ENCODE measurements at places on chromosomes 7 and 10.

DNA sequence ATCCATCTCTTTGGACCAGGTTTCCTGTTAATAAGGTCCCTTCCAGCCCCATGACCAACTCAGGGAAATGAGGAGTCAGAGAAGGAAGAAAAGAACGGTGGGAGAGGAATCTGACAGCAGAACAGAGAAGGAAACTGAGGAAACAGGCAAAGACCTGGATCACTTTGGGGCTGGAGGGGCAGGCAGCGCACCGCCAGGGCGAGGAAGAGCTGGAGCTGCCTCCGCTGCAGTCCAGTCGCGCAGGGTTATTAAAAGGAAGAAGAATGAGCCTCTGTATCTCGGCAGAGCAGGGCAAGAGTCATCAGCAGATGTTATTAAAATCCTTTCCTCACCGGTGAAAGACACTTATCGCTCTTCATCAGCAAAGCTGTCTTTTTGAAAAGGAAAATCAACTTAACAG is 37.7 kb upstream of the R3HCC1L start:
- DNase-seq = no peak

DNA sequence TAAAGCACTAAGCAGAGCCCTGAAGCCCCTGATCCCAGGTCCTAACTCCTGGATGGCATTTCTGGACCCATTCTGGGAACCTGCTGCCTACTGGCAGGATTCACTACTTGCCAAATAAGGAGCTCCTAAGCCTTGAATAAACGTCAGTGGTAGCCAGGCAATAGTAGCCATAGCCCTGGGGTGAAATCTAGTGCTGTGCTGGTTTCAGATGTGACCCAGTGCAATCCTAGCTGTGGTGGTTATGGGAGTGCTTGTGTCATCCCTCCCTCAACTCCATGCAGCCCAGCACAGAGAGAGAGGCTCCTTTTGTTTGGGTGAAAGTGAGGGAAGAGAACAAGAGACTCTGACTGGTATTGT is 43.7 kb downstream of the PCLO start:
- DNase-seq = no peak

GRCh38 chr7:98369726-98370125 is 31.2 kb downstream of the BAIAP2L1 start:
- DNase-seq = no peak

DNA sequence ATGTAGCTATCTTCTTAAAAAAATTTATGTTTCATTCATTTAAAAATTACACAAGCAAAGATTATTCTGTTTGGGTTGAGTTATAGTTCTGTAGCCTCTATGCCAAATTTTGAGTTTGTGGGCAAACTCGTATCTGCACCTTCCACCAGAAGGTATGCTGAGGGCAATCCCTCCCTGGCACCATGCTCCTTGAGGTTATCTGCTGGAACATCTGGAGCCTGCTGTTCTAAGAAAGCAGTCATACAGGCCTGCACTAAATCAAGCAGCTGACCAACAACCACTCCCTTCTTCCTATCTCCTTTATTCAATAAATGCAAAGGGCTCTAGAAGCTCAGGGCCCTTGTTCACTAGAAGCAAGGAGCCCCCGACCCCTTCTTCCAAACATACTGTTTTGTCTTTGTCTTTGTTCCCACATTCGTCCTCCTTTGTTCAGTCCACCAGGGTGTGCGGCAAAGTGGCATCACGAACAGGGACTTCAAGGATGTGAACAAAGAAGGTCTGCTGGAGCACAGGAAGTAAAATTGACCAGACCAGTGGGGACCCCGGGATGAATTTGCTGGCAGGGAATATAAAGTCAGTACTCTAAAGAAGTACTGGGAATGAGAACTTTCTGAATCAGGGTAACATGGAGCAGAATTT is 36.4 kb downstream of the OR13A1 start:
- no peak for DNase-seq

DNA sequence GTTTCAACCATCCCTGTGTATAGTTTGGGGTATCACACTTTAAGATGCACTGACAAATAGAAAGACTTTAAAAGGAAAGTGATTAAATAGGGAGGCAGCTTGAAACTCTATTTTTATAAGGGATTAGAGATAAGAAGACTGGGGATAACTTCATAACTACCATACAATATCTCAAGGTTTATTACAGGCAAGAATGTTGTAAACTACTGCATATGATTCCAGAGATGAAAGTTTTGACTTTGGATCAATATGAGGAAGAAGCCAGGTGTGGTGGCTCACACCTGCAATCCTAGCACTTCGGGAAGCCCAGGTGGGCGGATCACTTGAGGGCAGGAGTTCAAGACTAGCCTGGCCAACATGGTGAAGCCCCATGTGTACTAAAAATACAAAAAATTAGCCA is 96.1 kb downstream of the DNAJC1 start:
- DNase-seq = no peak

GRCh38 chr7:108147031-108147563 is 16.9 kb upstream of the LAMB4 start:
- no peak for DNase-seq

GRCh38 chr7:95321720-95322119 is 2.6 kb downstream of the PON1 start:
- no peak for DNase-seq

GRCh38 chr10:52319926-52320325 is 5.8 kb downstream of the DKK1 start:
- no peak for DNase-seq

- DNase-seq = no peak
Measured at GRCh38 chr10:119289227-119289920, 82.0 kb downstream of the GRK5 start.

DNA sequence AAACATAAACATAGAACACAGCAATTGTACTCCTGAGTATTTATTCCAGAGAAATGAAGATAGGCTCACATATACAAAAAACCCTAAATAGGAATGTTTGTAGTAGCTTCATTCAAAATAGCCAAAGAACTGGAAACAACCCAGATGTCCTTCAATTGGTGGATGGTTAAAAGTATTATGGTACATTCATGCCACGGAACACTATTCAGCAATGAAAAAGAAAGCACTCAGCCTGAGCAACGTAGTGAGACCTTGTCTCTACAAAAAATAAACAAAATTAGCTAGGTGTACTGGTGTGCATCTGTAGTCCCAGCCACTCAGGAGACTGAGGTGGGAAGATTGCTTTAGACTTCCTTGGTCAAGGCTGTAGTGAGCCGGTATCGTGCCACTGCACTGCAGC is 94.4 kb downstream of the RAPGEF5 start:
- DNase-seq = no peak

- DNase-seq = no peak
Measured at GRCh38 chr10:5735119-5735518, 50.5 kb downstream of the TASOR2 start.

GRCh38 chr7:139774376-139774775 is 3.4 kb downstream of the HIPK2 start:
- no peak for DNase-seq

GRCh38 chr10:11604865-11605650 is 6.4 kb downstream of the USP6NL start:
- DNase-seq = no peak

DNA sequence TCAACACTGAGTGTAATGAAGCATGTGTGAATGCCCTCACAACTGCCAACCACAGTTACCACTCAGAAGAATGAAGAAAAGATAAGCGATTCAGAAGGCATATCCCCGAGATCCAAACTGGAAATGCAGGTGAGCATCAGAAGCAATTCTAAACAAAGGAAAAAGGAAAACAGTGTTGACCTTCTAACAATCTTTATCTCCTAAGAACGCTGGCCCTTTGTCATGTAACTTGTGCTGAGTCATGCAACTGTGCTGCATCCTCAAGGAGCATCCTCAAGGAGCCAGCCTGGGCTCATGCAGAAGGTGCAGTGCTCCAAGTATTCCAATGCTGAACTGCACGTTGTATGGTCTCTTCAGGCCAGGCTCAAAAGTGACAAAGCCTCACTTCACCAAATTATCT is 30.6 kb downstream of the SEC61G start:
- DNase-seq = no peak

DNA sequence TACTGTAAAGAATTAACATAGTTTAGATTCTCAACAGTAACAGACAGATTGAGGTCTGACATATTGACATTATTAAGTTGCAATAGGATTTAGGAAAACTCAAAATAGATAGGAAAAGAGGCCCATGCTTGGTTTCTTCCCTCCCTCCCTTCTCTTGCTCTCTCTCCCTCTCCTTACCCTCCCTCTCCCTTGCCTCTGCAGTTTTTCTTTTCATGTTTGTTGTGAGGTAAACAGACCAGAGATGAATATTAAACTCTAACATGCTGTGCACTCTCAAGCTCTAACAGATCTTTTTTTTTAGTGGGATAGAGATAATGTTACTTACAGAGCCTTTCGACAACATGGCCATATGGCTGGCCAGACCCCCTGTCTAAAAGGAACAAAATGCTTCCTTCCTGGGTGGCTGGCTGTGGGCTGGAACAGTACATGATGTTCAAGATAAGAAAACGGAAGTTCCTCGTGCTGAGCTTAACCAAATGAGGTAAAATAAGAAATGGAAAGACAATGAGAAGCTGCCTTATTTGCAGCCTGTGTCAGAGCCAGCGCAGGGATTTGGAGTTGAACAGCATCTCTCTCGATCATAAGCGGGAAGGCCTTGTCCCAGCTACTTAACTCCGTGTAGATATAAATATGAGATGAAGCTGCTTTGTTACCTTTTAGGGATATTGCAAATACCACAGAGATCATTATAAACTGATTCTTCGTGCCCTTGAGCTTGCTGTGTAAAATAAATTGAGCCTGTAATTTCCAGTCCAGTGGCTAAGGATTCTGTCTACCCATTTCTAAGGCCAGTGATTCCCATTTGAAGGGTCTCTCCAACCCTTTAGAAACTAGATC is 391.9 kb upstream of the NPVF start:
- no peak for DNase-seq

DNA sequence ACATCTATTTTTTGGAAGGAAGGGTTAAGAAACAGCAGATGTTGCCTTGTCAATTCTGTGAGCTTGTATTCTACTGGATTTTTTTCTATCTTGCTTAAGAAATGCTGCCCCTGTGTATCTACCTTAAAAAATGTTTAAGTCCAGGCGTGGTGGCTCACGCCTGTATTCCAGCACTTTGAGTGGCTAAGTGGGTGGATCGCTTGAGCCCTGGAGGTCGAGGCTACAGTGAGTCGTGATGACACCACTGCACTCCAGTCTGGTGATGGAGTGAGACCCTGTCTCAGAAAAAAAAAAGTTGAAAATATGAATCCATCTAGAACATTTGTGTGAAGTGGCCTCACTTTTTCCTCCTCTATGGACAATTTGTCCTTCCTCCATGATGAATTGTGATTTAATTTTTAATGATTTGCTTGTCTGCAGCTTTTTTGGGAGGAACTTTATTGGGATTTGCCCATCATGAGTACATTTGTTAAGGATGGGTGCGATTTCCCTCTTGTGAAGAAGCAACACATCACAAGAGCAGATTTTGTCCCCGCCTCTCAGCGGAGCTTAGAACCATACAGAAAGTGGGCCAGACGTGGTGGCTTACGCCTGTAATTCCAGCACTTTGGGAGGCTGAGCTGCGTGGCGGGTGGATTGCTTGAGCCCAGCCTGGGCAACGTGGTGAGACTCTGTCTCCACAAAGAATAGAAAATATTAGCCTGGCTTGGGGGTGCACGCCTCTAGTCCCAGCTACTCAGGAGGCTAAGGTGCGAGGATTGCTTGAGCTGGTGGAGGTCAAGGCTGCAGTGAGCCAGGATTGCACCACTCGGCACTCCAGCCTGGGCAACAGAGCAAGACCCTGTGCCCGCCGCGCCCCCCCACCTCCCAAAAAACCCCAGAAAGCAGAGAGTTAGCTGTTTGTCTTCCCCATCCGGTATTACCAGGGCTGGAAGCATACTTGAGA is 57.7 kb downstream of the DNAJB6 start:
- DNase-seq = no peak

DNA sequence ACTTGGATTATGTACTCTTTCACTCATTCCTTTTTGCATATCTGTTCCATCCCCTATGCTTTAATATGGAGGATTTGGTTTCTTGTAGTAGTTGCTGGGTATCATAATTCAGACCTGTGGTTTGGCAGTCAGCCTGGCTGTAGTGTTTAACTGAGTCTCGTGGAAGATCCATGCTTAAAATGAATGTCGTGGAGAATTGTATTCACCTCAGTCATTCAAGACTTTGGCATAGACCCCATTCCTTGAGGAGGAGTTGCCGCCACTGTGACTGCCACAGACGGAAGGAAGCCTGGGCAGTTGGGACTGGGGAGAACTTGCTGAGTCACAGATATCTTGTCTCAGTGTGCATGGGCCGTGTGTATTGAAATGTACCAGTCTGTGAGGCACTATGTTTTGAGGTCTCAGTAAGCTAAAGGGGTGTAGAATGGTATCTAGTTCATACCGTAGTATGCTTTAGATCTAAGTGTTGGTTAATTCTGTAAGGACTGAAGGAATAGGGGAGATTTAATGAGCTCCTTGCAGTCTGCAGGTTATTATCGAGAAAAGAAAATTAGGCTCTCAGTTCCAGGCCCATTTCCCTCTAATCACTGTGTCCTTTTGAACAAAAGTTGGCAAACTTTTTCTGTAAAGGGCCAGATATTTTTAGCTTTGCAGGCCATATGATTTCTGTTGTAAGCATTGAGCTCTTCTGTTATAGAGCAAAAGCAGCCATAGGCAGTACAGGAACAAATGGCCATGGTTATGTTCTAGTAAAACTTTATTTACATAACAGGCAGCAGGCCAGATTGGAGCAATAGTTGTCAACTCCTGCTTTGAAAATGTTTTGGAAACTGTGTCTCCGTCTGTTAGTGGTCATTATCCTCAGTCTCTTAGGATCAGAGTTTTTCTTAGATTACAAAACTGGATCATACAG is 76.8 kb downstream of the TPST1 start:
- DNase-seq = no peak

GRCh38 chr10:90614631-90615030 is 243.2 kb downstream of the HTR7 start:
- DNase-seq = no peak

DNA sequence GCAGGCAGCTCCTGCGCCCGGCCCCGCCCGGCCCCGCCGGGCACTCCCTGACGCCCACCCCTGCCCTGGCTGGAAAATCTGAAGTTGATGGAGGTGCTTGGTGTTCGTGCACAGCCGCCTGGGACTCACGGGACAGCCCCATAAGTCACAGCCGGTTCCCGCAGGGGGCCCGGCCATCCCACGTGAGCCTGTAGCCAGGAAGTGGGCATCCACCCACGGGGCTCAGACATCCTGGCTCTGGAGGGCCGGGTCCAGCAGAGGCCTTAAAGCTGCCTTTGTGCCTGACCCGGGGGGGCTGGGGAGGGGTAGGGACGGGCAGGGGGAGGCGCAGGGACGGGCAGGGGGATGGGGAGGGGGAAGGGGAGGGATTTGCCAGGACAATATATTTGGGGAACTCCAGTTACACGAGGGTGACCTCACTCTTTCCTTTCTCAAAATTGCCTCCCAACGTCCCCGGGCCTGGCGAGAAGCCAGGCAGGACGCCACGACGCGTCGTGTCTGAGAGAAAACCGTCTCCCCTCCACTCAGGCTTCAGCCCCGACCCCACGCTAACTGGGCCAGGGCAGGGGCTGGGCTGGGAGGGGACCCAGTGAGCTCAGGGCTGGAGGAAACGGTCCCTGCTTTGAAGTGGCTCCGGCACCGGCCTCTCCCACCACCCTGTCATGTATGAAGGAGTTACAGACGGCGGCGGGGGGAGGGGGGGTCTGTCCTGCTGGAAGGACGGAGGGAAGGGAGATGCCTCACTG is 82.1 kb upstream of the PDGFA start:
- no peak for DNase-seq

- DNase-seq = no peak
Measured at GRCh38 chr10:43623351-43623750, 17.1 kb downstream of the ZNF485 start.
